T-helper 22 cell (primary cell): ENCODE measurements at places on chromosomes 12 and 14.

DNA sequence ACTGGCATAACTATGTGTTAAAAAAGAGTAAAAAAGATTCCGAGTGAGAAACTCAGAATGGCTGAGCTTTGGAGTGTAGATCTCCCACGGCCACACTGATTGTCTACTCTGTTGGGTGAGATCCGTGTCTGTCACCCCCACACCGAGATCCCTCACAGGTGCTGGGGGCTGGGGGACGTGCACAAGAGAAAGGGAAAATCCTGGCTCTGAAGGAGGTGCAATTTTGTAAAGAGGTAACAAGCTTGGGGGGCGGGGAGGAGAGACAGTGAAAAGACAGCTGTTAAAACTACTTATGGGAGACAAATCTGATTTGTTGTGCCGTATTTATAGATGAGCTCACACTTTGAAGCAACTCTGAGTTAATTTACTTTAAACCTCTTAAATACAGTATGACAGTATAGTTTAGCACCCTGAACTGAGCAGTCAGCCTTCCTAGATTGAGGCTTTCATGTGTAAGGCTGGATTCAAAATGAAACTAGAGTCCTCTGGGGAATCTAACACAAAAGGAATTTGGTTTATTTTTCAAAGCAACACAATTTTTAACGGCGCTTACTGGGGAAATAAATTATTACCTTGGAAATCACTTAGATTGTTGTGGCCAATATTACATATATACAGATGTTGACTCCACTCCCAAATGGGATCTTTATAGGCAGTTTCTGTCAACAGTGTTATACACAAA lies 167.4 kb upstream of the RGS6 start:
- DNase-seq = no peak

- DNase-seq = no peak
These were observed 54.6 kb downstream of the FAM222A start for GRCh38 chr12:109767991-109768900.

- no peak for DNase-seq
These were observed 11.4 kb upstream of the ARF6 start for GRCh38 chr14:49881350-49882001.

- DNase-seq = no peak
These were observed 8.2 kb downstream of the HIP1R start for GRCh38 chr12:122843455-122843854.

DNA sequence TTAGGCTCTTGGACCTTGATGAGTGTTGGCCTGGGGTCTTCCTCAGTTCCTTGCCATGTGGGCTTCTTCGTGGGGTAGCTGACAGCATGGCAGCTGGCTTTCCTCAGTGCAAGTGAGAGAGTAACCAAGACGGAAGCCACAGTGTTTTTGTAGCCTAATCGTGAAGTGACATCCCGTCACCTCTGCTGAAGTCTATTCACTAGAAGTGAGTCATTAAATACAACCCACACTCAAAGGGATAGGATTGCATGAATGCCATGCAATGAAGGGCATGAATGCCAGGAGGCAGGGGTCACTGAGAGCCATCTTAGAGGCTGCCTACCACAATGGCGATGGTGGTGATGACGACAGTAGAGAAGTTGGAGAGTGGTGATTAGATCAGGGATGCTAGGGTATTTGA lies 13.5 kb upstream of the ASIC1 start:
- DNase-seq = no peak

DNA sequence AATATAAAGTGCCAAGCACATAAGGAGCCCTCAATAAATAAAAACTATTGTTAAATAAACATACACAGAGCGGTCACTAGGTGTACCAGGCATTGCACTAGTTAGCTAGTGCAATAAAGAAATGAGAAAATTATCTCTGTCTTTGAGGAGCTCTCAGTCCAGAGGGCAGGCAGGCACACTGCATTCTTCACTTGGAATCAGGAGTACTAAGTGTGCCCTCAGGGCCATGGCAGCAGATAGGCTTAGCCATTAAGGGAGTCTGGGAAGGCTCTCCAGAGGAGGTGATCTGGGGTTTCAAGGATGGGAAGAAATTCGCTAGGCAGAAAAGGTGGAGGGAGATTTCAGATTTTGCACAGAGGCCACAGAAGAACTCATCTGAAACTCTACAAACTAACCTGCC lies 9.1 kb downstream of the ABCD4 start:
- DNase-seq = no peak

GRCh38 chr12:94329366-94329765 lies 130.3 kb downstream of the CEP83 start:
- no peak for DNase-seq

DNA sequence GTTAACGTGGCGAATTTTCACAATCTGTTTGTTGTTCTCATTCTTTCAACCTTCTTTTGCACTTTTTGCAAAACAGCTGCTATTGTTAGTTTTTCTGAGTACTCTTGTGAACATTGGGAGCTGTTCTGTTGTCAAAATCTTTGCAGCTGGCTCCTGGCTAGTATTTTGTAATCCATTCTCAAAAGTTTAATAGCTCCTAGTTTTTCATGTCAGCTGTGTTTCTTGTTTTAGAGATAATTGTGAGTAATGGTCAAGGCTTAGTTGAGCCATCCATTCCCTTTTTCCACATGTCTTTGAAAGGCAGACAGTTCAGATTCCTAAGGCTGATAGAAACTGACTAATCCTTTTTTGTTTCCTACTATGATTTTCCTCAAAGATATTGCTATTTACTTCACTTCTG lies 39.1 kb upstream of the CRADD start:
- DNase-seq = no peak

- no peak for DNase-seq
These were observed 2.0 kb downstream of the AQP6 start for GRCh38 chr12:49974677-49975317.

GRCh38 chr12:46534327-46534840 lies 161.8 kb upstream of the SLC38A2 start:
- DNase-seq = no peak

DNA sequence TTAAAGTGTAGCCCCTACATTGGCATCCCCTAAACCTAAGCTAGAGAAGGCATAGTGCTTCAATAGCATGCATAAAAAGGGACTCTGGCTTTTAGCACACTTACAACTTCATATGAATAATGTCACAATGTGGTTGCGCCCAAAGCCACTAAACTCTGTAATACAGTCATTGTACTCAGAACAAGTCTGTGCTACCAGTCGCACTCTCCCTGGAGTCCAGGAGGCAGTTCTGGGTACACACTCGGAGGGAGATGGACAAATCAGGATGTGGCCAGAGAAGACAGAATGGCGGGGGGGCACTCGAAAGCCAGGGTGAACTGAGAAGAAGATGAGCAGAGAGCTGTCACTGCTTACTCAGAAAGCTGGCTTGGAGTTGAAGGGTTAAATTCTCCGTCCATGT lies 10.6 kb downstream of the SAMD4A start:
- no peak for DNase-seq

- no peak for DNase-seq
These were observed 36.9 kb upstream of the PRMT8 start for GRCh38 chr12:3453990-3454680.

- DNase-seq = no peak
These were observed 73.5 kb upstream of the FICD start for GRCh38 chr12:108441549-108441948.

GRCh38 chr12:11753150-11753499 lies 103.7 kb downstream of the ETV6 start:
- DNase-seq = no peak

- no peak for DNase-seq
These were observed 9.1 kb upstream of the KCNA5 start for GRCh38 chr12:5034603-5035002.

- DNase-seq = no peak
These were observed 15.9 kb upstream of the GLIPR1L2 start for GRCh38 chr12:75374971-75375370.

- no peak for DNase-seq
These were observed 142.5 kb downstream of the TMX1 start for GRCh38 chr14:51382506-51382905.

- DNase-seq = no peak
These were observed 59.2 kb upstream of the PELI2 start for GRCh38 chr14:56059054-56059453.

- DNase-seq = no peak
These were observed 23.1 kb downstream of the GARIN6 start for GRCh38 chr12:99670635-99671034.

GRCh38 chr12:123808167-123808566 lies 46.1 kb downstream of the DNAH10 start:
- DNase-seq = no peak

DNA sequence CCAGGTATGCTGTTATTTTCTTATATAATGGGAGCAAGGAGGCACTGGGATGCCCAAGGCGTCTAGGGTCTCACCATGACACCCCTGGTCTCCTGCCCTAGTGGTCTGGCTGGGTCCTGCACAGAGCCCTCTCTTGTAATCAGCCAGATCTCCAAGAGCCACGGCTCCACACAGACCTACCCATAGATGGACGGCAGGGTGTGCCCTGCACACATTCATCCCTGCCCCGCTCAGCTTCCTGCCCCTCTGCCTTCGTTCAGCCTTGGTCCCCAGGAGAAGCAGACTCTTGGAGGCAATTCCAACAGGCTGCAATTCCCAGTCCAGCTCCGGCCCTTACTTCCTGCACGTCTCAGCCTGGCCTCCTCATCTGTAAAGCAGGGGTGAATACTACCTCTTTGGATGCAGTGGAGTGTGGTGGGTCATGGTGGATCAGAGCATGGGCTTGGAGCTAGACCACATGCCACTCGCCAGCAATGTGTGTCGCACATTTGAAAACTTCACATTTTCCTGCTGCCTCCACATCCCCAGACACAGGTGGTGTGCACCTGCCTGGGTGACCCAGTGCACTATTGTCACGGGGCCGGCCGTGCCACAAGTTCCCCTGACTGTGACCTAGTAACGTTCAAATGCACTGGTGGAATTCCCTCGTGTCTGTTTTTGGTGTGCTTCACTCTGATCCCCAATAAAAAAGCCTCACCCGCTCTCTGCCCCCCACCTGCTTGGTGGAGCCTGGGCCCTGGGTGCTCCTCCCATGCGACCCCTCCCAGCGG lies 171.1 kb upstream of the PRMT8 start:
- no peak for DNase-seq

GRCh38 chr12:120562906-120563305 lies 18.3 kb downstream of the POP5 start:
- no peak for DNase-seq

GRCh38 chr14:94382099-94382715 lies 6.2 kb downstream of the SERPINA1 start:
- DNase-seq = no peak

GRCh38 chr12:29286081-29286790 lies 94.7 kb downstream of the ERGIC2 start:
- no peak for DNase-seq

DNA sequence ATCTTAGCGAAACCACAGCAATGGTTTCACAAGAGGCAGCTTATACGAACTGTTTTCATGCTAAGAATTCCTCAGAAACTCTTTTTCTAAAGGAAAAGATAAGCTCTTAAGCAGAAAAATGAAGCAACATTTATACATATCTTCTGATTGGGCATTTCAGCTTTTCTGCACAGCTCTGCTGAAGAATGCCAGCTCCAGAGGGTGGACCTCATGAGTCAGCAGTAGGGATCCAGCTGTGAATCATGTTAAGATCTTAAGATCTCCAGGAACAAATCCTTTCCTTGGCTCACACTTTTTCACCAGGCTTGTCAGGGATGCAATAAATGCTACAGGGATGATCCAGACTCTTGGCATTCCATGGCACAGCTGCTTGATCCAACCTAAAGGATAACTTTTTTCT lies 477.1 kb upstream of the CCDC196 start:
- no peak for DNase-seq

DNA sequence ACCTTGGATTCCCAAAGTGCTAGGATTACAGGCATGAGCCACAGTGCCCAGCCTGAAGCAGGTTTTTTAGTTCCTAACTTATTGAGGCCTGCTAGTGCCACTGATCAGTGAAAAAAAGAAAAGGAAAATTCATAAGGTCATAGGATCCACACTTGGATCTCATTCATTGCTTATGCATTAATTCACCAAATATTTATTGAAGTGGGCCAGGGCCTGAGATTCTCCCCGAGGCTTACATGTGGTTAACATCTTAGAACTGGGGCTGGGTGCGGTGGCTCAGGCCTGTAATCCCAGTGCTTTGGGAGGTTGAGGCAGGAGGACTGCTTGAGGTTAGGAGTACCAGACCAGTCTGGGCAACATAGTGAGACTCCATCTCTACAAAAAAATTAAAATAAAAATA lies 29.5 kb upstream of the MAP1LC3B2 start:
- no peak for DNase-seq

- DNase-seq = no peak
These were observed 55.9 kb upstream of the NAV3 start for GRCh38 chr12:77774761-77775160.

- no peak for DNase-seq
These were observed 192.2 kb upstream of the PELI2 start for GRCh38 chr14:55926007-55926406.

- no peak for DNase-seq
These were observed 19.1 kb upstream of the RAD52 start for GRCh38 chr12:968545-968944.

GRCh38 chr12:15038137-15038536 lies 65.3 kb downstream of the PDE6H start:
- no peak for DNase-seq

- DNase-seq = no peak
These were observed 37.9 kb upstream of the SINHCAF start for GRCh38 chr12:31363831-31364230.

DNA sequence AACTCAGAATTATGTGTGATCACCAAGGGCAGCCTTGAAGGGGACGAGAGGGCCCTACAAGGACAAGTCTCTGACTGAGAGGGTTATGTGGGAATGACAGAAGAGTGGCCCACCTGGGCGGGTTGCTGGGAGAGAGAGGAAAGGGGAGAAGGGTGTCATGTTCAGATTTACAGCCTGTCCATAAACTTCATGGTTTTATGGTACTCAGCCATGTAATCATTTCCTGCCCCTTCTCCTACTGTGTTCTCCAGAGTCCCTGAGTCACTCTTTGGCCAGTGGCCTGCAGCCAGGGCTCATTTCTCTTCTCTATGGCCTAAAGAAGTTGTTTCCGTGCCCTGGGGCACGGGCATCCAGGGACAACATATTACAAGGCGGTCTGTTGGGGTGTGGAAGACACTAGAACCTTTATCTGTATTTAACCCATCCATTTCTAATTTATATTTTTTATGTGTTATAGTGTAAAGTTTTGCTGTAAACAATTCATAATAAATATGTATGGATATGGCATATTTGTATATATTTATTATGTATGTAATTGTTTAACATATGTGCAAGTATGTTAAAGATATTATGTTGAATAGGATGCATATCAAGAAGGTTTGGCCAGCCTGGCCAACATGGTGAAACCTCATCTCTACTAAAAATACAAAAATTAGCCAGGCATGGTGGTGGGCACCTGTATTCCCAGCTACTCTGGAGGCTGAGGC lies 26.9 kb downstream of the DDX47 start:
- DNase-seq = no peak
